ENCODE measurements at places on chromosomes 2 and 18. TPM values are rescaled to one million over a fixed set of nuclear protein-coding genes. Genes with fewer than 3 reads are reported as not detected.

DNA sequence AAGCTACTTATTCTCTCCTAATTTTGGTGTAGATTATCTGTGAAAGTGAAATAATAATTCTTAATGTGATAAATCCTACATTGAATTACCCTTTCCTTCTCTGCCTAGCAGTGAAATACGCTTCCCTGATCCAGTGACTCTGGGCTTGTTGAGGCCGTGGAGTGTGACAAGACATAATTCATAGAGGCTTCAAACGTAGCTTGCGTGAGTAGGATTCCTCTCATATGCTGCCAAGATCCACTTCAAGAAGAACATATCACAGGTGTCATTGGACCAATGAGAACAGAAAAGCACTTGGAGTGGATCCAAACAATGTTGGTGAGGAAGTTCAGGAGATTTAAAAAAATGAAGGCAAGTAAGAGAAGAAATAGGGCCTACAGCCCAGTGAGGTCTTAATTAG is 221.3 kb upstream of the TMEFF2 start:
- no peak for DNase-seq

DNA sequence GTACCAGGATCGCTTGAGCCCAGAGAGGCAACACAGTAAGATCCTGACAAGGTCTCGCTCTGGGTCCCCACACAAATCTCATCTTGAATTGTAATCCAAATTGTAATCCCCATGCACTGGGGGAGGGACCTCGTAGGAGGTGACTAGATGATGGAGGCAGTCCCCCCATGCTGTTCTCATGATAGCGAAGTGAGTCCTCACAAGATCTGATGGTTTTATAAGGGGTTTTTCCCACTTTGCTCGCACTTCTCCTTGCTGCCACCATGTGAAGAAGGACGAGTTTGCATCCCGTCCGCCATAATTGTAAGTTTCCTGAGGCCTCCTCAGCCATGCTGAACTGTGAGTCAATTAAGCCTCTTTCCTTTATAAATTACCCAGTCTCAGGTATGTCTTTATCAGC is 46.0 kb upstream of the SERTAD2 start:
- DNase-seq, result no peak

- no peak for DNase-seq
These were observed 189.8 kb downstream of the SH3BP4 start for GRCh38 chr2:235141411-235142128.

FBXO36 gene
- total RNA-seq, result 1.6 TPM

ERMN gene
- total RNA-seq, result 1.7 TPM
